ENCODE measurements at places on chromosomes 3 and 15.
A peak's percentile ranks its signal among the peaks of the same experiment; 100 is the strongest.

DNA sequence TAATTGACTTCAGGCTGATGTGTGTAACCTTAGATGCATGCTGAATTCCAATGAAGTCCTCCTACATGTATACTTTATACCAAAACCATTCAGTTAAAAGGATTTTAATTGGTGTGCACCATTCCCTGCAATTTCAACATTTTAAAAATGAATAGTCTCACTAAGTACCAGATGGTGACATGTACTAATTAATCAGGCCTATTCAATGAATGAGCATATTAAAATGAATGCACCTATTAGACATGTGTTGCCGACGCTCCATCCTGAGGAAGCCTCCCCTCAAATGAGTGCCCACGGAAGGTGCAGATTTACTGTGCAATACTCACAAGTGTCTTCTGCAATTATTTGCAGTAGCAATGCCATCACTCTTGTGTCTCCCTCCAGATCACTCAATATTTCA, 124.7 kb upstream of the TSPAN3 start:
- no peak for DNase-seq

- DNase-seq: no peak
Observed at GRCh38 chr15:44289259-44289790, 806 bp downstream of the GOLM2 start.

DNA sequence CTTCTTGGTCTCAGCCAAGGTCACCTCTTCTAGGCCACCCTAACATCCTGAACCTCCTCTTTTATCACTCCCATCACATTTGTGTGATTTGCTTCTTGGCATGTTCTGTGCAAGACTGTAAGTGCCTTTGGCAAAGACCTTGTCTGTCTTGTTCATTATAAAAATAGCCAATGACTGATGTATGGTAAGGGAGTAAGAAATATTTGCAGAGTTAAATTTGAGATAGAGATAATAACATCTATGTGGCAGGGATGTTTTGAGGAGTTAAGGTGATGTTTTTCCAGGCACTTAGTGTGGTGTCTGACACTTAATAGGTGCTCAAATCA, 202.3 kb downstream of the CADPS start:
- no peak for DNase-seq

- peak; percentile 18 for DNase-seq
Observed at GRCh38 chr3:12658593-12659058, 5.3 kb downstream of the RAF1 start.

DNA sequence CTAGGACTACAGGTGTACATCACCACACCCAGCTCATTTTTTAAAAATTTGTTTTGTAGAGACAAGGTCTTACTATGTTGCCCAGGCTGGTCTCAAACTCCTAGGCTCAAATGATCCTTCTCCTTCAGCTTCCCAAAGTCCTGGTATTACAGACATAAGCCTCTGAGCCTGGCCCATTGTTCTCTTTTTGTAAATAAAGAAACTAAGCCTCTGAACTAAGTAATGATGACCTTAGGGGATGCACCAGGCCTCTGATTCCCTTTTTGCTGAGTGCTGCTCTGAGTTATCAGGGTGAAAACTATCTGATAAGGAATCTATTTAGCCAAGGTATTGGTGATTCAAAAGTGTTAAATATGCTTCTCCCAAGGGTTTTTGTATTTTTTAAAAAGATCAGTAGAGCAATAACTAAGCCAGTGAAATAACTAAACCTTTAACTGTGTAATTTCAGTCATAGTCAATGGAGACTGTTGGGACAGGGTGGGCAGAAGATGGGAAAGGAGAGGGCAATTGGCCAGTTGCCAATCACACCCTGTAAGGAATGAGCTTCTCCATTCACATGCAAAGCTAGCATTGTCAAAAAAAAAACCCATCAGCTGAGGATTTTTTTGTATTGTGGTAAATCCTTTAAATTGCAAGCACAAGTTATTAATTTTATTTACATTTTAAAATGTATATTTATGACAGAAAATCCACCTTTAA, 194.8 kb upstream of the PFN2 start:
- no peak for DNase-seq

- no peak for DNase-seq
Observed at GRCh38 chr3:194443901-194444300, 42.9 kb downstream of the ATP13A3 start.
